Heart right ventricle (tissue), 16 donors: ENCODE measurements at places on chromosomes 6 and 20. TPM values are rescaled to one million over a fixed set of nuclear protein-coding genes. Genes with fewer than 3 reads are reported as not detected.

The WFDC12 gene
- total RNA-seq: not detected

The ISM1 gene
- 1.5 TPM for total RNA-seq

The SCGN gene
- 0.26 TPM for total RNA-seq

The MMP24 gene
- 0.66 TPM for total RNA-seq
